ENCODE measurements at places on chromosomes 16 and 17.

GRCh38 chr16:77290451-77291115 is 91.4 kb downstream of the SYCE1L start:
- peak; percentile 43 for DNase-seq

DNA sequence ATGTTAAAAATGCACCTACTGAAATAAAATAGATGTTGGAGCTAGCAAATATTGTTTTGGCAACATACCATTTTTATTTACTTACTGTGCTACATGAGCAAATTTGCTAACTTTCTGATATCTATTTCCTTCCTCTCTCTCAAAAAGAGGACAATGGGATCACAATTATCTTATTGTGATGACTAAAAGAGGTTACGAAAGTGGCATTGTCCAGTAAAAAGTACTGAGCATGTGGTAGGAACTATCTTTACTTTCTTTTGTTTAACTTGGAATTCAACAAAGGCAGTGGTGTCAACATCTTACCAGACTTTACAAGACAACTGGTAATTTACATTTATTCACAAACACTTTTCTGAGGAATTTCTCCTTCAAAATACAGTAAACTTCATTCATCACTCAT is 1542.6 kb upstream of the CDH8 start:
- peak; percentile 66 for DNase-seq

GRCh38 chr16:88929091-88929445 is 47.9 kb downstream of the CBFA2T3 start:
- no peak for DNase-seq

- DNase-seq = peak; percentile 72
These were observed 22.9 kb upstream of the CDH13 start for GRCh38 chr16:82603784-82604411.

- DNase-seq = peak; percentile 25
These were observed 26.2 kb downstream of the TEKT5 start for GRCh38 chr16:10668322-10669045.

GRCh38 chr17:46056800-46057304 is 57.8 kb downstream of the STH start:
- DNase-seq = peak; percentile 75

DNA sequence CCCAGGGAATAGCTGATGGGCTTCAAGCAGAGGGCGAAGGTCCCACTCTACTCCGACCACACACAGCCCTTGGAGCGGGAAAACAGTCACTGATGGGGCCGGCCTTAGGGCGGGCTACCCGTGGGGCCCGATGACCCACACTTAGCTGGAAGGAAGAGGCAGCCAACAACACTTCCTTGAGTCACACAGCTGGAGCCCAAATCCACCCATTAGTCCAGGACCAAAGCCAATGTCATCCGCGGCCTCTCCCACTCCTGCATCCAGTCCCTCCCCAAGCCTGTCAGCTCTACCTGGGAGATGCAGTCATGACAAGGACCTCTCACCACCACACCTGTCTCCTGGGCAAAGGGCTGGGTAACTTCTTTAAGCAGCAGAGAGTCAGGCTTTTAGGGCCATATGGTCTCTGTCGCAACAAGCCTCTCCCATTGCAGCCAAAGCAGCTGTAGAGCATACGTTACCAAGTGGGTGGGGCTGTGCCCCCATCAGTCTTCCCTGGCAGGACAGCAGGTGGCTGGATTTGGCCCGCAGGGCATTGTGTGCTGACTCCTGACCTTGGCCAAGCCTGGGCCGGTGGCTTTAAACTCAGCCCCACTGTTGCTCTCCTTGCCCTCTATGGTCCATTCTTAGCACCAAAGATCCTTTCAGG is 110.7 kb downstream of the SOCS1 start:
- DNase-seq = peak; percentile 63

- no peak for DNase-seq
These were observed 8.5 kb downstream of the ZACN start for GRCh38 chr17:76087531-76087930.

GRCh38 chr16:83842756-83843507 is 35.2 kb downstream of the HSBP1 start:
- no peak for DNase-seq

DNA sequence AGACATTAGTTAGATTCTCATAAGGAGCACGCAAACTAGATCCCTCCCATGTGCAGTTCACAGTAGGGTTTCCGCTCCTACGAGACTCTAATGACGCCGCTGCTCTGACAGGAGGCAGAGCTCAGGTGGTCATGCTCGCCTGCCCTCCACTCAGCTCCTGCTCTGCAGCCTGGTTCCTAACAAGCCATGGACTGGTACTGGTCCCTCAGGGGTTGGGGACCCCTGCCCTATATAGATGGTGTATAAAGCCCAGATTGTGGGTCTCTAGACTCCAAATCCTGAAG is 52.1 kb upstream of the LYRM9 start:
- DNase-seq = no peak

DNA sequence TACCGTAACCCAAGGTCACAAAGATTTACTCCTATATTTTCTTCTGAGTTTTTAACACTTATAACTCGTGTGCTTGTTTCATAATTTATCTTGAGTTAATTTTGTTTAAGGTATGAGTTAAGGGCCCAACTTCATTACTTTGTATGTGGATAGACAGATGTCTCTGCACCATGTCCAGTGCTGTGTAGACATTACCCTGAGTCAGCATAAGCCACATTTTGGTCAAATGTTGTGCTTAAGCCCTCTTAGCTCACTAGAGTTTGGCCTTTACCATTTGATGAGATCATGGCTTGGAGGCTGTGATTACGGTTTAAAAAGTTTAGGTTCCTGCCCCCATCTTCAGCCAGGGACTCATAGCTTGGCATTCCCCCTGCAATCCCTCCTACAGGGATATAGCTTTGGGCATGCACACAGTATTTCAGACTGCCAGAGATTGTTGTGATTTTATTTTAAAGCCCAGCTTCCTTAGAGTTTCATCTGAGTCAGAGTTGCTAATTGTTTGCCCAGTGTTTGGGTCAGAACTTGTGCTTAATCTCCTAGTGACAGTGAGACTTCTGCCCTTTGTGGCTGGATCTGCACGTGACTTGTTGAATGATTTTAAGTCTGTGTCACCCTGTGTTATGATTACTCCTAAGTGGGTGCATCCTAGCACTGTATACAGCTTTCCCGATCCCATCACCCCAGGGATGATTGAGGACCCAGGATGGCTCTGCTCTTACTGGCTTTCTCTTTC is 393.1 kb downstream of the CNTNAP4 start:
- no peak for DNase-seq

DNA sequence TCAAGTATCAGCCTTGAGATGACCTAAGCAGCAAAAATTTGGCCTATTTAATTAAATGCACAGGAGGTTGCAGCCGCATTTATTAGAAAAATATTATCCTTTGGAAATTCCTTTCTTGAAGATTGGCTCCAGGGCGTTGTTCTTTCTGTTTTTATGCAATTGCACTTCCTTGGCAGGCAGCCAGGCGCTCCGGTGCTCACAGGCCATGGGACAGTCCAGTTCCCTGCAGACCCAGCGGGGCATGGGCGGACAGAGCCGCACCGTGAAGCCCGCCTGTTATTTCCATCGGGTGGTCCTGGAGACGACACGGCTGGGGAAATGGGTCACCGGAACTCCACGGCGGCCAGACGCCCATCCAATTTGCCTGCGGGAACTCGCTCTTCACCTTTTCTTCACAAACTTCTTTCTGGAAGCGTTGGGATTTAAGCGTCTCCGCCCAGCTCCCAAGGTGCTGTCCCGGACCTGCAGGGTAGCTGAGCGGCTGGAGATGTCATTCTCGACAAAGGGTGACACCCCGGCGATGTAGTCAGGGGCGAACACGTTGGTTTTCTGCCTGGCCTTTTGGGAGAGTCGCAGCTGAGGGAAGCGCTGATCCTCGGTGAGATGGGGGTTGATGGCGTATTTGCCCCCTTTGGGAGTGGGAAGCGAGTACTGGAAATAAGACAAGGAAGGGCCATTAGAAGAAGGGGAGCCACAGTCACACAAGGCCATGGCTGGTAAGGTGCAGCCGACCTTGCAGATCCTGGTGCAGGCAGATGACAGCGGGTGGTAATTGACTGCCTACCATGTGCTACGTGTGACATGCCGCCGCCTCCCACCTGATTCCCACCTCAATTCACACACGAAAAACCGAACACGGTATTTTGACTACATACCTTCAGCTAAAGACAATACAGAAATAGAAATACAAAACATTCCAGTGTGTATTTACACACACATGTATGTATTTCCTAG is 12.5 kb downstream of the NOB1 start:
- DNase-seq = peak; percentile 69

DNA sequence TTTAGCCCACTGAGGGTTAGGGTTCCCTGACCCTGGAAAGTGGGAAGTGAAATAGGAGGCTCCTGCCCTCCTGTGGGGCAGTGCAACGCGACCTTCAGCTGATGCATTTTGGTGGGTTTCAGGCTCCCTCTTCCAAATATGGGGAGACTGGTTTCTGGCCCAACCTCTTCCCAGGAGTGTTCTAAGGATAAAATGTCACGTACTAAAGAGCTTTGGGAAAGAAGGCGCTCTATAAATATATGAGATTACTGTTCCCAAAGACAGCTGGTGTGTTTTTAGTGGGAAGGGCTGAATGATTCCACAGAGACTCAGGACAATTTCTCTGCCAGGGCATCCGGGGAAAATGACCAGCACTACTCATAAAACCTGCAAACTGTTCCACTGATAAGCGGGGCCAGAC is 9.8 kb downstream of the SLC35B1 start:
- DNase-seq = no peak

DNA sequence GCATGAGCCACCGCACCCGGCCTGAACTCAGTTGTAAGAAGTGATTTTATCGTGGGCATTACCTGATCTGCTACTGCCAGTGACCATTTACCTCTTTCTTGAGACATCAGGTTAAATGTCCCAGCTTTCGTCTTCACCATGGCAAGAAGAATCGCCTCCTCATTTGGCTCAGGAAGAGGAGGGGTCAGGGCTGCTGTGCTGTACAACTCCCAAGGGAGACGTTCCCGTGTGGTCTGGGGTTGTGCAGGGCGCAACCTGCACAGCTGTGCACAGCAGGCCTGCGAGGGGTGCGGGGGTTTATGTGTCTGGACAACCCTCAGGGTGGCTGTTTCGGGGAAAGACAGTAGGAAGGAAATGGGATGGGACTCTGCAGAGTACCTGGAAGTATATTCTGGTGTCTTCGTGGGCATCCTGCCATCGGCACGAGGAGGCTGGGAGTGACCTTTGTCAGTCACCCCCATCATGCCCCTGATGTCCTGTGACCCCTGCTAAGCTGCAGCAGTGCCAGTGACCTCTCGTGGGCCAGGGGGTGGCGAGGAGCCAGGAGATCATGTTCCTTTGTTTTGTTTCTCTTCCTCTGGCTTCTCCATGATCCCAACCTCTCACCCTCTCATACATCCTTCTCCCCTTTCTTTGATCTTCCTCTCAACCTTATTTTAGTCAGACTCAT is 27.3 kb downstream of the CIBAR2 start:
- no peak for DNase-seq

DNA sequence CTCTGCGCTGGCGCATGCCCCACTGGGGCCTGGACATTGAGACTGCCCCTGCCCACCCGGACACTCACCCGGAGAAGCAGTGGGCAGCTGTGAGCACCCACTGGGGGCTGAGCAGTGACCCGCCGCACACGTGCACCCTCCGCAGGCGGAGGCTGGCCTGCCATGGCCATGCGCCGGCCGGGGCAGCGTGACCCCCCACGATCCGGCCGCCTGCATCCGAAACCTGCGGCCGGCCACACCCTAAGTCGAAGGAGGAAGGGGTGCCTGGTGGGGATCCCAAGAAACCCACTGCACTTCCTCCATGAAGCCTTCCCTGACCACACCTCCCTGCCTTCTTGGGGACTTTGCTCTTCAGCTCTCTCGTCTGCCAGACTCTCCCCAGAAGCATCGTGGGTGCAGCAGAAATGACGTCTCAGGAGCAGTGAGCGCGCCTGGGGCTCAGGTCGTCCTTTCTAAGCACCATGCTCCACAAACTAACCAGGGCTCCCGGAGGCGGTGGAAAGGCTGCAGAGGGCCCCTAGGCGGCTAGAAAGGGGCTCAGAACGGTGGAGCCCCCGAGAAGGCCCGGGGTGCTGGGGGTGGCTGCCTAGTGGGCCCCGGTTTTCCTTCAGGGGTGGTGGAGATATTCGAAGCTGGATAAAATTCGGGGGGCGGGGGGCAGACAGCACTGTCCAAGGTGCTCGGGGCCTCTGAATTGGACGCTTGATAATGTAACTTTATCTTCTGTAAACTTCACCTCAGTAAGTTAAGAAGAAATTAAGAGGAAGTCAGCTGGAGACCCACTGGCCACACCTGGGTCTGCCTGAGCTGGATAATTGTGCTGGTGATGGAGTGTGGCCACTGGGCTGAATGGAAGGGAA is 1.5 kb downstream of the TPSG1 start:
- DNase-seq = no peak

- DNase-seq = no peak
These were observed 61.1 kb downstream of the HS3ST3B1 start for GRCh38 chr17:14361945-14362508.

DNA sequence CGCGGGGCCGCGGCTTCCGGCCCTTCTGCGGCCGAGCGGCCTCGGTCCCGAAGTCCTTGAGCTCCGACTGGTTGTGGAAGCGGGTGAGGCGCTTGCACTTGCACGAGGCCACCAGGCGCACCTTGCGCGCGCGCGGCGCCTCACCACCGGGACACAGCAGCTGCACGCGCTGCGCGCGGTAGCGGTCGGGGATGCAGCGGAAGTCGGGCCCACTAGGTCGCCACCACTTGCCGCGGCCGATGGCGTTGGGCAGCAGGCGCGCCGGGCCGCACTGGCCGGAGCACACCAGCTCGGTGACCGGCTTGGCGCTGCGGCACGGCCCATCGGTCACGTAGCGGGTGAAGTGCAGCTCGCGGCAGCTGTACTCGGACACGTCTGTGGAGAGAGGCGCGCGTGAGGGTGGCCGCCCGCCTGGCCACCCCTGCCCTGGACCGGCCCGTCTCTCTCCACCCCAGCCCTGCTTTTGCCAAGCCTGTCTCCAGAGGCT is 3.2 kb downstream of the SOST start:
- peak; percentile 27 for DNase-seq

DNA sequence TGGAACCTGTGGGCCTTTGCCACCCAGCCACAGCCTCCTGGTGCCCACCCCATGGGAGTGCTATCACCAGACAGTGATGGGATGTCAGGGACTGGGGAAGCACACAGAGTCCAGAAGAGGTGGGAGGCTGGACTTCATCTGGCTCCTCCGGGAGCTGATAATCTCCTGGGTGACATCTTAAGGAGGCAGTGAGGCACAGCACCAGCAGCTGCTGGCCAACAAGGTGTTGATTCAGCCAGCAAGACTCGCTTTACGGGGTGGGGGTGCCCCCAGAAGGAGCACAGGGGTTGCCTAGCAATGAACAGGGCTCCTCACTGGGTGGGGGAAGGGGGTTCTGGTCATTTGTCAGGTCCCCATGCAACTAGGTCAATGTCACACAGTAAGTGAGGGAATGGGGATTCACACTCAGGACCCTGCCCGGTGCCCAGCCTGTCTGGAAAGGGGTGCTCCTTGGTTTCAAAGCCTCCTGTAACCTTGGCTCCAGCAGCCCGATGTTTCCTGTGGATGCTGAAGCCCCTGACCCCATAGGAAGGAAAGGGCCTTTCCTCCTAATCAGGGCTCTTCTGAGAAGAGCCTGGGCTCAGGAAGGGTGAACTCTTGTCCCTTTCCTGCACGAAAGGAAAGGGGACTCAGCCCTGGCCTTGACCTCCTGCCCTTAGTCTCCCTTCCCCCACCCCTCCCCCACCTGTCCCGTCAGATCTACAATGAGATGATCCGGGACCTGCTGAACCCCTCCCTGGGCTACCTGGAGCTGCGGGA is 17.7 kb downstream of the KIF19 start:
- no peak for DNase-seq

Measured in cardiac fibroblast (primary cell).